Omental fat pad (tissue), 4 donors: ENCODE measurements at places on chromosomes 5 and 9. TPM values are rescaled to one million over a fixed set of nuclear protein-coding genes. Genes with fewer than 3 reads are reported as not detected.

The GLDC gene
- total RNA-seq = 0.46 TPM

The SLC12A2 gene
- 24.1 TPM for total RNA-seq

The FSD1L gene
- total RNA-seq = 9.5 TPM

The PCDHA8 gene
- total RNA-seq = 0.24 TPM

The MED10 gene
- 25.5 TPM for total RNA-seq

The IGIP gene
- 19.1 TPM for total RNA-seq

The SLCO6A1 gene
- total RNA-seq = not detected

The PKD2L2 gene
- total RNA-seq = not detected

The SH3RF2 gene
- 3.2 TPM for total RNA-seq

The FAM221B gene
- not detected for total RNA-seq

The PTPRD gene
- total RNA-seq = 3.5 TPM

The MAP1B gene
- total RNA-seq = 479 TPM

The ZDHHC11 gene
- total RNA-seq = 5.8 TPM

The CXCL14 gene
- total RNA-seq = 195 TPM

The DBH gene
- not detected for total RNA-seq
